ENCODE measurements at places on chromosomes 16 and 17.

DNA sequence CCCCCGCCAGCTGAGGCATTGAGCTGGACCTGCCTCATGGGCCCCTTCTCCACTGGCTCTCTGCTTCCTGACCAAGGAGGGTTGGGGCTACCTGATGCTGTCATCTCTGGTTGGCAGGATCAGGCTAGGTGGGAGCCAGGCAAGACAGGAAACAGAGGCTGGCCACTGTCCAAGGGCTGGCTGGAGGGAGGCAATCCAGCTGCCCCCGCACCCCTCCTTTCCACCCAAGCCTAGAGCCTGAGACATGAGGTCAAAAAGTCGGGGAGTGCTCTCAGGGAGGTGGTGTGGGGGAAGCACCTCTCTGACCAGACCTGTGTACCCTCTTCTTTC, 14.5 kb downstream of the NGFR start:
- no peak for DNase-seq

DNA sequence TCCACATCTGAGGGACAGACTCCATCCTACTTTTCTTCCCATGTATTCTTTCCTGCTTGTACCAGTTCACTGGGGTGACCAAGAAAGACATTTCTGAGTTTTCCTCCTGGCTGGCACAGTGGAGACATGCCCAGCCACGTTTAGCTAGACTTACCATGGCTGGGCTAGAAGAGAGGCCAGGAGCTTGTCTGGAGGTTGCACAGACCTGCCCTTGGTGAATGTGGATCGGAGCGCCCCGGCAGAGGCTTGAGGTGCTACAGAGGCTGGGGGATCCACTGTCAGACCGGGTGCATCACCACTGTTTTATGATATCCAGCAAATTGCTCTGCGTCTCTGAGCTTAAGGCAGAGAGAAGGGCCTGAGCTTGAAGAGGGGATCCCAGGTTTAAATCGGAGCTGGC, 3.5 kb downstream of the IL4R start:
- DNase-seq = no peak

DNA sequence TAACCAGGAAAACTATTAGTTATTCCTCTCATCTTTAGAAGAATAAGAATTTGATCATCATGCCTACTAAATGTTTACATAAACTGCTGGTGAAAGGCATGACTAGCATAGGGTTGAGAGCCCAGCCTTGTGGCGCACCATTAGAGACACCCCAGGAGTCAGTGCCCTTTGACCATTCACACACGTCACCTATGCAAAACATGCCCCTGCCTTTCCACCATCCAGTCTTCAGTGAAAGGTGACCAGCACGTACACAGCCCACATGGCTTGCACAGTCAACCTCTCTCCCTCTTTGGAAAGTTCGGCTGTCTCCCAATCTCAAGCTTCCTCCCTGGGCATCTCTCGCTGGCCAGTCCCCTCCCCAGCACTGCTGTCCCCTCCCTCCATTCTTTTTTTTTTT, 150.3 kb downstream of the ENGASE start:
- no peak for DNase-seq

GRCh38 chr17:43015579-43015978, 6.6 kb downstream of the VAT1 start:
- DNase-seq = no peak

- no peak for DNase-seq
Observed at GRCh38 chr16:77353587-77354263, 81.1 kb downstream of the ADAMTS18 start.

DNA sequence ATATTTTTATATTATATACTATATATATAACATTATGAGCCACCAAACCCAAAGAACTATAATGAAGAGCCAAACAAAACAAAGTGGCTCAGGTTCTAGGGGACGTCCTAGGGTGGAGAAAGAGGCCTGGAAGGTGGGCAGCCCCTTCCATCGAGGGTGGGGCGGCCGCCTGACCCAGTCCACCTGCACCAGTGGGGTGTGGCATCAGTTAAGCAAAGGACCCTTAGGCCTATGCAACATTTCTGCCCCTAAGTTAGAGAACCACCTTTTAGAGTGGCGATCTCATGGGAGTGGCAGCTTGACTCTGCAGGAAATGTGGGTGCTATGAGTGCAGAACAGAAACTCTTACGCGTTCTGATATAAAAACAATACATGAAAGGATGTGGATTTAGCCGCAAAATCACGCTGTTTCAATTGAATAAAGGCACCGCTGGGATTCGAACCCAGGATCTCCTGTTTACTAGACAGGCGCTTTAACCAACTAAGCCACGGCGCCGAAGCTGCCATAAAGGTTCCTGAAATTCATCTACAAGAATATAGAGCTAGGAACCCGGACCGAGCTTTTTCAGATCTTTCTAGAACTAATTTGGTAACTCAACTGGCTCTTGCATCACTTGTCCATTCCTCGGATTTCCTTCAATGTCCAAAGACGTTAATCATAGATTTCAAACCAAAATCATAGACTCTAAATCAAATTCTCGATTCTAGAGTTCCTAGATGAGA, 15.6 kb upstream of the AURKB start:
- DNase-seq = peak; percentile 50

GRCh38 chr17:65158041-65158440, 20.9 kb downstream of the RGS9 start:
- DNase-seq = no peak

- DNase-seq = no peak
Observed at GRCh38 chr17:75557075-75557851, 30.3 kb upstream of the MYO15B start.

GRCh38 chr17:30000001-30000754, 58.7 kb downstream of the EFCAB5 start:
- DNase-seq = no peak

- DNase-seq = no peak
Observed at GRCh38 chr16:1972490-1972877, 631 bp downstream of the TBL3 start.

- DNase-seq = no peak
Observed at GRCh38 chr16:89337965-89338364, 120.5 kb downstream of the ZNF778 start.

- no peak for DNase-seq
Observed at GRCh38 chr16:81385031-81385756, 59.4 kb upstream of the CMIP start.

DNA sequence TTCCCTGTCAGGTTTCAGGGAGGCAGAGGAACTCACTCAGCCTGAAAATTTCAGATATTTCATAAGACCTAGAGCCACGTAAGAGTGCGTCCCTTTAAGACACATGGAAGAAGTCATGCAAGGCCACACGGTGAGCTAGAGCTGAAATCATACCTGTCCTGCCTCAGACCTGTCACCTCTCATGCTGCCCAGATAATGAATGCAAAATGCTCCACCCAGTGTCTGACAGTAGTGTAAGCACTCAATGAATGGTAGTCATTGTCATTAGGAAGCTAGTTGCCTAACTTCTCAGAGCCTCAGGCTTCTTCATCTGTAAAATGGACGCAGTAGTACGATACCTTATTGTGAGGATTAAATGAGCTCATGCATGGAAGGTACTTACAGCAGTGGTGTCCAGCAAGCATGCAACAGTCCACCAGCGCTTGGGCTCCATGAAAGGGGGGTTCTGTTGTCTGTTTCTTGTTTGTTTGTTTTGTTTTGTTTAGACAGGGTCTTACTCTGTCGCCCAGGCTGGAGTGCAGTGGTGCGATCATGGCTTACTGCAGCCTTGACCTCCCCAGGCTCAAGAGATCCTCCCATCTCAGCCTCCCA, 60.7 kb downstream of the WSB1 start:
- no peak for DNase-seq

DNA sequence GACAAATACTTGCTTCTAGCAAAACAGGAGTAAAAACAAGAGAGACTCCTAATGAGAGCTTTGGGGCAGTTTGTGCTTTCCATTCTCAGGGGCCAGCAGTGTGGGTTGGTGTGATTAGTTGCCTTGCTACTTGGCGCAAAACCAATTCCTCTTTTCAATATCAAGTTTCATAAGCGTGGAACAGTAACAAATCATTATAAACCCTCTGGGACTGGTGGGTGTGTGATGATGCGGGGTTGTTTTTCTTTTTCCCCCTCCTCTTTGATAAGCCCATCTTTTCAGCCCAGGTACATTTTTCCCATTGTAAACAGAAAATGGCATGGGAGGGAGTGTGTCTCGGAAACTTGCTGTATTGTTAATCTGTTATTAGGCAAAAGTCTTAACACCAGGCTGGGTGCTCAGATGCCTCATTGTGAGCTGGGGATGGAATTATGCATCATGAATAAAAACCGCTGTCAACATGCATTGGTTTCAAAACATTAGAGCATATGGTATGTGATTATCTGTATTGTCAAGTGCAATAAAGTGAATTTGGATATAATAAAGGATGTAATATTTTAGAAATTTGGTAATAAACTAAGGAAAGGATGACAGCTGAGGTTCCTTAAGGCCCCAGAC, 166.4 kb downstream of the CCDC182 start:
- DNase-seq = no peak

GRCh38 chr16:70765491-70765890, 35.5 kb downstream of the VAC14 start:
- DNase-seq = no peak

DNA sequence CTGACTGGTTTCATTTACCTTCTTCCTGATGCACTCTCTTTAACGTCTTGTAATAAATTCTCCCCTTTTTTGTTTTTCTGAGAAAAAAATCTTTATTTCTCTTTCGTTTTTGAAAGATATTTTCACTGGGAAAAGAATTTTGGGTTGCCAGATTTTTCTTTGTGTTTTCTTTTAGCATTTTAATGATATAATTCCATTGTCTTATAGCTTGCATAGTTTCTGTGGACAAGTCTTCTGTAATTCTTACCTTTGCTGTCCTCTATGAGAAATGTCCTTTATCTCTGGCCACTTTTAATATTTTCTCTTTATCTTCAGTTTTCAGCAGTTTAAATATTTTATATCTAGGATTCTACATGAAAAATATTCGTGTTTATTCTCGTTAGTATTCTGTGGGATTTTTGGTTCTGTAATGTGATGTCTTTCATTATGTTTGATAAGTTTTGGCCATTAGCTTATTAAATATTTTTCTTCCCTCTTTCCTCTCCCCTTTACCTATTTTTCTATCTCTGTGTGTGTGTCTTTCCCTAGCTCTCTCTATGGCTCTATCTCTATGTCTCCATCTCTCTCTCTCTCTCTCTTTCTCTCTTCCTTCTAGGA, 236.5 kb downstream of the C16orf95 start:
- no peak for DNase-seq

GRCh38 chr17:65918916-65919315, 273.0 kb downstream of the CEP112 start:
- no peak for DNase-seq

DNA sequence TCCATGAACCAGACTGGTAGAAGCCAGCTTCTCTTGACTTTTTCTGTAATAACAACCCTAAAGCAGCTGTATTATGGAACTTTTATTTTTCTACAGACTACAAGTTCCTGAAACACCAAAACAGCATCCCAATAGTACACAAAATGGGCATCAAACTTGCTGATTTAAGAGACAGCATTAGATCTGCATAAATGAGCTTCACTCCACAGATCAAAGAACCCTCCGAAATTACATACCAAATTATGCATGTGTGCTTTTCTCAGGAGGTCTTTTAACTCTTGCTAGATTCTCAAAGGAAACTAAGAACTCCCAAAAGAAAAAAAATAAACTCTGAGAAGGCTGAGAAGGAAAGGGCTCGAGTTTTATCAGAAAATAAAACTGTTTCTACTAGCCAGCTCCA, 12.3 kb downstream of the UBE2G1 start:
- no peak for DNase-seq

GRCh38 chr17:4427505-4427904, 6.2 kb upstream of the SPNS3 start:
- no peak for DNase-seq

- no peak for DNase-seq
Observed at GRCh38 chr16:11472851-11473250, 113.9 kb downstream of the LITAF start.

DNA sequence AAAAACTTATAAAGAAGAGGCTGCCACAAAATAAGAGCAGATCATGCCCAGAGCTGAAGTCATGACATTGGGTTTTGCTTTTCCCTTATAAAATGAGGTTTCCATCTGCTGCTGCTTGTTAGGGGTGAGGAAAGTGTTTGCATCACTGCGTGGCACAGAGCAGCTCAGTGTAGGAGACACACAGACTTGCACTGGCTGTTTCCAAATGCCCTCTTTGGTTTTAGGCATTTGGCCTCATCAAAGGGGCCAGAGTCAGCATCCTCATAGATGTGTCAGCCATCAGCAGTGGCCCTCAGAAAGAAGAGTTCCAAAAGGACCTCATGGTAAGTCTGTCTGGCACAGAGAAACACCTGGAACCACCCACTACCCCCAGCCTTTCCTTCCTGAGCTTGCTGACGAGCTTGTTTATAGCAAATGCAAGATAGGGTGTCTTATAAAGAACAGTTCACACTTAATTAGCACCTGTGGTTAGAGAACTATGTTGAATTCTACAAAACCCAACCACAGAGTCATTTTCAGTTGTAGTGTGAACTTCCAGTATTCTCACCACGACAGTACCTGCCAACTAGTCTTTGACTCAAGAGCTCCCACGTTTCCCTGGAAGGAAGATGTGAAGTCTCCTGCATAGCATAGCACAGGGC, 17.0 kb downstream of the VWA3A start:
- no peak for DNase-seq

- no peak for DNase-seq
Observed at GRCh38 chr17:30599428-30600059, 122.3 kb downstream of the GOSR1 start.

GRCh38 chr16:65268331-65268730, 146.5 kb upstream of the CDH11 start:
- DNase-seq = no peak

GRCh38 chr16:77722309-77723107, at the start of gene NUDT7:
Gene NUDT7 (plus strand): TSS chr16:77722514. CDS start chr16:77722583, 69 bp downstream.
- DNase-seq = peak; percentile 90

- peak; percentile 75 for DNase-seq
Observed at GRCh38 chr17:50297407-50297865, 23.2 kb downstream of the TMEM92 start.

DNA sequence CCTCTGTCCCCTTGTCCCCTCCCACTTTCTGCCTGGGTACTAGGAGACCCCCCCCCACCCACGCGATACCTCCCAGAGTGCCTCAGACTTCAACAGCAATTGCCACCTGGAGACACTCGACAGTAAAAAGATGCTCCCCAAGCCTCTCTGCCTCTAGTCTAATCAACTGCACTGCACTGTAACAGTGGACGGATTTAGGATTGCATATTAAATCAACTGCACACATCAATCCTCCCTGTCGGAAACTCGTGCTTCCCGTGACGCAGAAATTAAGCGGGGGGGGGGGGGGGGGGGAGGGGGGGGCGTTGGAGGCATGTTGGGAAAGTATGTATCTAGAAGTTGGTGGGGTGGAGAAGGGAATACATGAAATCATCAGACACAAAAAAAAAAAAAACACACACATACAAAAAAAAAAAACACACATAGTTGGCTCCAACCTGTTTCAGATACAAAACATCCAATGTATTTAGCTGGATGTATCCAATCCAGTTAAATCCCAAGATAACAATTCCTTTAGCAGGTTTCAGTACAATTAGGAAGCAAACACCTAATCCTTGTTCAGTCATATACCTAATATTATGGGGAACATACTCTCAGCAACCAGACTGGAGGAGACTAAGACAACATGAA, 29.7 kb downstream of the FAM222B start:
- no peak for DNase-seq

GRCh38 chr16:11586378-11586855, 302 bp downstream of the LITAF start:
- DNase-seq = no peak

Measured in T-helper 9 cell (primary cell).